Islet precursor cell (in vitro differentiated cells): ENCODE measurements at places on chromosomes 2 and 18.

- DNase-seq = peak; percentile 48
Measured at GRCh38 chr2:127104166-127104660, 2.7 kb downstream of the BIN1 start.

- DNase-seq = no peak
Measured at GRCh38 chr2:183630964-183631363, 506.7 kb downstream of the NUP35 start.

DNA sequence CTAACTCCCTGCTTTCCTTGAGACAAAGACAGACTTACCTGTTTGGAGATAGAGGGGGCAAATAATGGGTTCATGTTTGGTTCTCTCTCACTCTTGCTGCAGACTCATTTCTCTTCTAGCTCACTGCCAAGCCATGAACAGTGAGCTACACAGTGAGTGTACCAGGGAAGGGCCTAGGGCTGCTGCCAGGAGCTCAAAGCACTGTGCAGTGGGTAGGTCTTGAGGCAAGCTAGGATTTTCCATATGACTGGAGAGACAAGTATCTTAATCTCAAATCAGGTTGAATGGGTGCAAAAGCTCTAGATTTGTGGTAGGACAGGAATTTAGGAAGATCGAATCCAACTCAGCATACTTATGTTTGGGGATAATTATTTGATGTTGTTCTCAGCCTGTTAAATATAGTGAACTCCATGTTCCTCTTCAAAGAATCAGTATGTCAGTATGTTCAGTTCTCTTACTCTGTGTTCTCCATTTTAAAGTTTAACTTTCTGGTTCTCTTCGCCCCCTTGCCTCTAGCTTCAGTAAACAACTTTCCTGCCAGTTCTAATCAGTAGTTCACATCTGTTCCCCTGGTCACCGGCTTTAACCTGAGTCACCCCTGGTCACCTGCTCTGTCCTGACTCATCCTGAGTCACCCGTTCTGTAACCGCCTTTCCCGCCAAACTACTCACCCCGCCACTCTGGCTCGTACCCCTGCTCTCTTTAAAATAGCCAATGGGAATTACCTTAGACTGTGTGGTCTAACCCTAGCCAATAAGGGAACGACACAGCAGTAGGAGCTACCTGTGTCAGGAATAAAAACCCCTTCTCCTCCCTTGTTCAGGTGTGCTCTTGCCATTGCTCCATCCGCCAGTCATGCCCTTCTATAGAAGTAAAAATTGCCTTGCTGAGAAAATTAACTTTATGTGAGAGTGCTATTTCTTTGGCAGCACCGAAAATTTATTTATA is 21.9 kb downstream of the SLC25A52 start:
- peak; percentile 91 for DNase-seq

- DNase-seq = peak; percentile 97
Measured at GRCh38 chr2:23480957-23481797, 96.2 kb downstream of the KLHL29 start.

DNA sequence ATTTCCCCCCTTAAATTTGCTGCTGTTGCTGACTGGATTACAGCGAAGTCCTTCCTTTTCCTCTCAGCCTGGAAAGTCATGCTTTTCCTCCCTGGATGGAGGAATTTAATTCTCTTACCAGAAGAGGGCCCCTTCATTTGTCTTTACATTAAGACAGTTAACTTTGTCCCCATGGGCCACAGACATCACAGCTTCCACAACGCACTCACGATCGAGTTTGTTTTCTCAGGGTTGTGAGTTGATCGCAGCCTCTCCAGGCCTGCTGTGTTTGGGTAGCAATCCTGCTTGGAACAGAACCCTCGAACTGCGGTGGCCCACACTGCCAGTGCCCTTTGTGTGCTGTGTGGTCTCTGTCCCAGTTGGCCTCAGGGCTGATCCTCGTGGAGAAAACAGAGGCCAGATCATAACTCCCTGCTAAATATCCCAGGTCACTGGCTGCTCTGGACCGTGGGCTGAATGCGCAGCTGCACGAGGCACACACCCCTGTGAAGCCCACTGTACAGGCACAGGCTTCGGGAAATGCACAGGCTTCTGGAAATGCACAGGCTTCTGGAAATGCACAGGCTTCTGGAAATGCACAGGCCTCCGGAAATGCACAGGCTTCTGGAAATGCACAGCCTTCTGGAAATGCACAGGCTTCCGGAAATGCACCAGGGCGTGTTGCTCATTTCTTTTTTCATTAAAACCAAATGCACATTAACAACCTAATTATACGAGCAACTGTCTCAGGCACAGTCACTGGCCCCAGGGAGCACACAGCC is 2.2 kb upstream of the PDIA6 start:
- no peak for DNase-seq

DNA sequence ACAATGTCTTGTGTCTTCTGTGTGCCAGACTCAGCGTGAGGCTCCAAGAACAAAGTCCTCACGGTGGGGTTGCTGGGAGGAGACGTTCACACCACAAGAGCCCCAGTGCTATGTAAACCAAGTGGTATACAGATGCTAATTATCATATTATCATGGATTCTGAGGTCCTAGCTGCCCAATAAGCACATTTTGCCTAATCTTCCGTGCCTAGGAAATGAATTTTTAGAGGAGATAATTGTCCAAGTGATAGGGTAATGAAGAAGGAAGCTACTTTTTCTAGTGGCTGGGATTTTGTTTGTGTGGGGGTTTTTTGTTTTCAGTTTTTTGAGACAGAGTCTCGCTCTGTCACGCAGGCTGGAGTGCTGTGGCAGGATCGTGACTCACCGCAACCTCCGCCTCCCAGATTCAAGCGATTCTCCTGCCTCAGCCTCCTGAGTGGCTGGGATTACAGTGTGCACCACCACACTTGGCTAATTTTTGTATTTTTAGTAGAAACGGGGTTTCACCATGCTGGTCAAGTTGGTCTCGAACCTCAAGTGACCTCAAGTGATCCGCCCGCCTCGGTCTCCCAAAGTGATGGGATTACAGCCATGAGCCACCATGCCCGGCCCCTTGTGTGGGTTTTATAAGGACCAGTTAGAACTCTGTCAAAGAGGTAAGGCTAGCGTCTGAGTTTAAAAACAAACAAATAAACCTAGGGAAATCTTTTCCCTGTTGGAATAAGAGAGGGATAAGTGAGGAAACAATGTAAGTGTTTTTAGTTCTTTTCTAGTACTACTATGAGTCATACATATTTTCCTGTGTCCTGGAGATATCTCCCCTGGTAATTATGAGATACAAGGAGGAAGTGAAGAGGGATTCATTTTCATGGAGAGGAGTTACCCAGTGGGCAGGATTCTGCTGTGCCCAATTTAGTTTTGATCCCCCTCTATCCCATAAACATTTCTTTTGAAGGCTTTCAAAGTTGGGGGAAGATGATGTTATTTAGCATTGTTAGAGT is 9.5 kb upstream of the SMAD7 start:
- DNase-seq = peak; percentile 68
